ENCODE measurements at places on chromosomes 3 and 15.

GRCh38 chr15:101063891-101064794 is 145.0 kb downstream of the LRRK1 start:
- no peak for DNase-seq

DNA sequence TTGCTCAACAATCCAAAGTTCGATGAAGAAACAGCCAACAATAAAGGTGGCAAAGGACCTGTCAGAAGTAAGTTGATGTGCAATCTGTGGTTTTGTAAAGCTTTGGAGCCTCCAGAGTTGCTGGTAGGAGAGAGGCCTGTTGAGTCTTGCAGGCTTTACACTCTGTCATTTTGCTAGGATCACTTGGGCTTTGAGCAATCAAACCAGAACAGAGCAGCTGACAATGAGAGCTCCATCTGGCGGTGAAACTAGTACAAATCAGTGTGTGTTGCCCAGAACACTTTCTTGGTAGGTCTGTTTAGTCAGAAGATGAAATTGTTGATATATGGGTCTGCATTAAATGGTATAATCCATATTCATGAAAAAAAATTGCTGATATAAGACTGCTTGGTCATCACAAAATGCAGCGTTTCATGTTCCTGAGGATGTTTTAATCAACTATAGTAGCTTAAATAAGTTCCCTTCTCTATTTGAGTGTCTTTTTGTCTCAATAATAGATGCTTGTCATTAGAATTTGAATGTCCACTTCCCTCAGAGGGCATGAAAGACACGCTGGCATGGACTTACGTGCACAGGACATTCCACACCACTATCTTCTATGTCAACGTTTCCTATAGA is 25.7 kb downstream of the TMOD2 start:
- DNase-seq, result peak; percentile 73

GRCh38 chr3:14476583-14477265 is 63.4 kb downstream of the GRIP2 start:
- DNase-seq, result no peak

GRCh38 chr15:67372986-67373675 is 118.5 kb downstream of the IQCH start:
- DNase-seq, result no peak

- DNase-seq, result no peak
Observed at GRCh38 chr3:57974796-57975388, 33.3 kb upstream of the FLNB start.

- DNase-seq, result no peak
Observed at GRCh38 chr15:70936326-70936725, 43.7 kb downstream of the LRRC49 start.

GRCh38 chr3:88343264-88343663 is 193.5 kb downstream of the C3orf38 start:
- DNase-seq, result no peak

- DNase-seq, result peak; percentile 59
Observed at GRCh38 chr15:39788108-39788507, 5.5 kb upstream of the FSIP1 start.

DNA sequence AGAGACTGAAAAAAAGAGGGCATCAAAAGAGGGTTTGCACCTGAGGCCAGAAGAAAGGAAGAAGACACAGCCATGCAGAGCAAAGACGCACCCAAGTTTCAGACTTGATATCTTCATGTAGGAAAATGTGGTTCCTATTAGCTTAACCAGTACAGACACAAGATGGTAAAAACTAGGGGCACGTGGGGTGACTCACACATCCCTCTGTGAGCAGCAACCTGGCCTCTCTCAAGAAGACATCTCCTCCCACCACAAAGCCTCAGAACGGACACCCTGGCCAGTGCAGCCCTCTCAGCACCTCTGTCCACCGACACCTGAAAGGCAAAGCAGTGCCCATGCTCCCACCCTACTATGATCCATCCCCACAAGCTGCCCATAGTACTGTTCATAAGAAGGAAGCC is 33.3 kb downstream of the GLB1 start:
- DNase-seq, result peak; percentile 85

GRCh38 chr3:17059989-17060550 is 175.3 kb downstream of the PLCL2 start:
- no peak for DNase-seq

- DNase-seq, result no peak
Observed at GRCh38 chr15:70340494-70340870, 242.8 kb upstream of the TLE3 start.

Measured in activated CD4-positive, alpha-beta T cell treated with anti-CD3 and anti-CD28 coated beads, Interleukin-2, amount 50 U/mL, for 16 hours (primary cell).